AG04449 (cell line): ENCODE measurements at places on chromosomes 12 and 14.

DNA sequence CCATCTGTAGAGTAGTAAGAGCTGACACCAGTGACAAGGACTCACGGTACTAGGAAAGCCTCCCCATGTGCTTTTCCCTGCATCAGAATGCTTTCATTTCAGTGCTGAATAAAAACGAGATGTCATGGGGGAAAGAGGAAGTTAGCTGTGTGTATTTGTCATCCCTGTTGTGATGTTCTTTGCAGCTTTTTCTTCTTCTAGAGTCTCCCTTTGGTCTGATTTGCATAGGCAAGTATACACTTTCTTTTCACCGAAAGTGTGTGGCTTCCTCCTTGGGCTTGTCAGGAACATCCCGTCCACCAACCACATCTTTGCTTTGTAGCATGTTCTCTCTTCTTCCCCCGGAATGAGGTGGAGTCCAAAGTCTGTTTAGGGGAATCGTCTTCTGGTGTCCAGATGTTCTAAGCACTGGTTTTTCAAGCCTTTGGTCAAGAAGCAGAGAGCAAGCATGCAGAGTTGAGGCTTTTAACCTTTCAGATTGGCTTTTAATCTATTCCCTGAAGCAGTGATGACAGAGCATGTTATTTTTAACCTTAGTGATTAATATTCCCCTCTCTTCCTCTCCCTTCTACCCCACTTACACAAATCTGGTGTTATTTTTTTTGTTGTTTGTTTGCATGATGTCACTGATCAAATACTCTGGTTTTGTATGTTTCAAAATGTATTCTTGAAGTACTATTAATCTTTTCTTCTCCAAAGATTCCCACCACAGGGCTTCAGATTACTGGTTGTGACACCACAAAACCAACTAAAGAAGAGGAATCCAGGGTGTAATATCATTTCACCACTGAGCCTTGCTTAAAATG is 163.4 kb downstream of the SAMD4A start:
- peak; percentile 38 for DNase-seq

DNA sequence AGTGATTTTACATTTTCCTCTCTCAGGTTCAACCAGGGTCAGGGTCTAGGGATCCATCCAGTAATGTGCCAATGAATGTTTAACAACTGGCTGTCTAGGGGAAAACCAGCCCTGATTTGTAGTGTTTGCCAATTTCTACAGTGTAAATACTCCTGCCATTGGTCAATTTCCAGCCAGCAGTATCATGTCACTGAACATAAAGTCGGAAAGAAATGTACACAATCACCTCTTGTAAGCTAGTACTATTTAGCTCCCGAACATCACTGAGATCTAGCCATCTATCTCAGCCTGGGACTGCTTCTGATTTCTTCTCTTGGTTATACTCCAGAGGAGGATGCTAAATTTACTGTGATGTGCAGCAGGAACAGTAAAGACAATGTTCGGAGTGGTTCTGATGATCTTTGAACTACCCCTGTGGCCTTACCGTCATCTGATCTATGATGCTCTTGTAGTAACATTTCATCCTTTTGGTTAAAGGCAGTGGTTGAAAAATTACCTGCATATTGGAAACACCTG is 36.7 kb upstream of the EGLN3 start:
- no peak for DNase-seq

DNA sequence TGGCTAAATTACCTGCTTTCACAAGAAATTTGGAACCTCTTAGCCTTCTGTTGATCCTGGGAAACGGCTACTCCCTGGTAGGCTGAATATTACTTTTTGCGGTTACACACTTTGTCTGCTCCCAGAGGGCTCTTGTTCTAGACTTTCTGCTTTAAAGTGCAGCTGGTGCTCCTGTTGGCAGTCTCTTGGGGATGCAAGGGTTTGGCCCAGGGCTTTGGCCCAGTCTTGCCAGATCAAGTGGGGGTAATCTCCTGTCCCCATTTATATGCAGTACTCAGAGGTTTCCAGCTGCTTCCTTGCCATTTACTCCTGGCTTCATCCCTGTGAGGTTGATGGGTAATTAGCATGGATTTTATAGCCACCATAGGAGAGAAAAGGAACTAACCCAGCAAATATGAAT is 558.2 kb upstream of the MIS18BP1 start:
- no peak for DNase-seq

- no peak for DNase-seq
Measured at GRCh38 chr14:82837611-82838140, 1304.0 kb upstream of the SEL1L start.

DNA sequence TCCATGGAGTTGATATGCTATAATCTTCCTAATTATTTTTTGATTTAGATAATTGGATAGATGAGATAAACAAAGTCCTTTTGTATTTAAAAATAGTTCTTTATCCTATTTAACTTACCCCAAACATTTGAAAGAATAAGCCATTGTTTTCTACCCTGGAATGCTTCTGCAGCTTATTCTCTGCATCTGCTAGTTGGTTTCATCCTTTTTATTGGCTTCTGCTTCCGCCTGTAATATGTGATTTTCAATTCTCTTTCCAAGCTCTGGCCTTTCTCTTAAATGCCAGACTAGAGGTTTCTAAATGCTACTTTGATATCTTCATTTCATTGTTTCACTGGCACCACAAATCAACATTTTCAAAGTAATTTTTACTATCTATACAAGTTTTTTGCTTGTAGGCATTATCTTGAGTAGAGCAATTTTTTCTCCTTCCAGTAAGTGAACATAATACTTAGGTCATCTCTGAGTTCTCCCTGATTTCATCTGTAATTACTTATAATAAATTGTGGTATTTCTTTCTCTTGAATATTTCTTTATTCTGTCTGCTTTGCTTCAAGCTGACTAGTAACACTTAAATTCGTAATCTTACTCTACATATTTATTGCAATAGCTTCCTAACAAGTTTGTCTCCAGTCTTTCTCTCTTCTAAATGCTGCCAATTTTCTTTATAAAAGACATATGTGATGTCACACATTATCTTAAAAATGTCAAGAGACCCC is 958.4 kb downstream of the SLC6A15 start:
- DNase-seq = no peak

DNA sequence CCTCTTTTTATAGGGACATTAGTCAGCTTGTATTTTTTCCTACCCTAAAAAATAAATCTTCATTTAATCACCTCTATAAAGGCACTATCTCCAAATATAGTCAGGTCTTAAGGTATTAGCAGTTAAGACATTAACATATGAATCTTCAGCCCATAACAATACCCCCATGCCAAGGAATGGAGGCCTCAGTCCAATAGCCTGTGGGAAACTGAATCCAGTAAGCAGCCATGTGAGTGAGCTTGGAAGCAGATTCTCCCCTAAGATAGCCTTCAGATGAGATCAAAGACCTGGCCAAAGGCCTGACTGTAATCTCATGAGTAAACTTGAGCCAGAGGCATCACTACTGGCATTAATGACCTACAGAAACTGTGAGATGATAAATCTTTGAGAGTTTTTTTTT is 232.1 kb upstream of the SYT10 start:
- no peak for DNase-seq

GRCh38 chr12:113980054-113980453 is 13.9 kb upstream of the RBM19 start:
- no peak for DNase-seq

DNA sequence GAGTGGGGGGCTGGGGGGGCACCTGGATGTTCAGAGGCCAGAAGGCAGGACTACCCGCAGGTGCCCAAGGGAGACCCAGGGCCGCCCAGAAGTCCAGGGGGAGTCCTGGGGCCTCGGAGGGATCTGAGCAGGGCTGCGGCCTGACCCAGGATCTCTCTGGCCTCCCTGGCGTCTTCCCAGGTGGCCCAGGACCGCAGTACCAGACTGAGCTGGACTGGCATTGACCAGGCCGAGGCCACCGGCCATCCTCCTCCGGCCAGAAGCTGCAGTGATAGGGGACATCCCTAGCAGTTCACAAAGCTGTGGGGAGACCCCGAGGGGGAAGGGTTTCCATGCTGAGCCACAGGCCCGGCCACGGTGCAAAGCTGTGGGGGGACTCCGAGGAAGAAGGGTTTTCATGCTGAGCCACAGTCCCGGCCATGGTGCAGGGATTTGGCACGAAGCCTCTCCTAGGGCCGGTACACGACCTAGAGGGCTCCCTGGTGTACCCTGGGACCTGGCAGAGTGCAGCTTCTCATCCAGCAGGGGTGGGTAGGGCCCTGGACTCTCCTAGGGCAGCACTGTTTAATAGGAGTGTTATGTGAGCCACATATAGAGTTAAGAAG is 24.4 kb downstream of the FBRSL1 start:
- no peak for DNase-seq

GRCh38 chr12:3896356-3896755 is 23.2 kb upstream of the PARP11 start:
- no peak for DNase-seq

GRCh38 chr12:109099431-109100020 is 2.1 kb downstream of the UNG start:
- DNase-seq = no peak

- no peak for DNase-seq
Measured at GRCh38 chr12:58435647-58436046, 484.7 kb downstream of the LRIG3 start.

- DNase-seq = no peak
Measured at GRCh38 chr12:29103539-29103974, 45.5 kb upstream of the FAR2 start.

GRCh38 chr14:92568621-92569479 is 55.3 kb downstream of the RIN3 start:
- DNase-seq = no peak

DNA sequence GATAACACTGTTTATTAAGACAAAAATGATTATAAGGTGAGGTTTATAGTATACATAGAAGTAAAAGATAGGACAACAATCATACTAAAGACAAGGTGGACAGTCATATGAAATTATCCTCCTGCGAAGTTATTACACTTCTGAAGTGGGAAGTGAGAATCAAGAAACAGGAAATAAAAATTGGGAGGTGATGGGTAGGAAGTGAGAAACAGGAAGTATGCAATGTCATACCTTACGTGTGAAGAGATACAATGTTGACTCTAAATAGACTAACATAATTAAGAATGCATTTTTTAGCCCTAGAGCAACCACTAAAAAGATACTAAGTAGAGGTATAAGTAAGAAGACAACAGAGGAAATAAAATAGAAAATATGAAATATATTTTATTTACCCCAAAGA is 43.7 kb downstream of the GRIN2B start:
- no peak for DNase-seq

DNA sequence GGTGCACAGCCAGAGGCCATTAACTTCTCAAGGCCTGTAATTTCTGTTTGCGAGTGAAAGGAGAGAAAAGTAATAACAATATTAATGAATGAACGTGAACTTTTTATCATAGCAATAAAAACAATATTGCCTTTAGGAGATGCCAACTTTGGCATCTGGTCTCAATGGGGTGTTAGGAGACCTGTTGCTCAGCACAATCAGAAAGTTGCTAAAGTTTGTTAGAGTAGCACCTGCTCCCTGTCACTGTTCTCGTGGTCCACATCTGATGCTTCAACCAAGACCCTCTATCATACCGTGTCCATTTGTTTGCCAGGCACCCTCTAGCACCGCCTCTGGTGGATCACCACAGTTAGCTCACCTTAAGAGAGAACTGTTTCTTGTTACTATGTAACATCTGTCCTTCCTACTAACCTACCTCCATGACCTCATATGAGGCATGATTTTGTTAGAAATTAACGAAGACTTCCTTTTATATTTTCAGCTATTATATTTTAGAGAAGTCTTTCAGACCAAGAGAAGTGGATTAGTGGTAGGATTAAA is 12.5 kb upstream of the CLEC4E start:
- no peak for DNase-seq

DNA sequence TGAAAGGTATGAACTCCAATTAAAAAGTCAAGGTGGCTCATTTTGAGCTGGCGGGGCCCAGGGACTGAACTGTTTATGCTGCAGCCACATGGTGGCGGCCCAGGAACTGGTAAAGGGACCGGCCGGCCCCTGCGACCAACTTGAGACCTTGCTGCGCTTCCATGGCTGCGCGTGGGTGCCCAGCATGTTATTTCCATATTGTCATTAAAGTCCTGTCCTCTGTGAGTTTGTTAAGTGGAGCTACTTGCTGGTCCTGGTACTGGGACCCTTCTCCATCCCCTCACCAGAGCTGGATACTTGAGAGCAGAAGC is 62.3 kb downstream of the BEGAIN start:
- no peak for DNase-seq

DNA sequence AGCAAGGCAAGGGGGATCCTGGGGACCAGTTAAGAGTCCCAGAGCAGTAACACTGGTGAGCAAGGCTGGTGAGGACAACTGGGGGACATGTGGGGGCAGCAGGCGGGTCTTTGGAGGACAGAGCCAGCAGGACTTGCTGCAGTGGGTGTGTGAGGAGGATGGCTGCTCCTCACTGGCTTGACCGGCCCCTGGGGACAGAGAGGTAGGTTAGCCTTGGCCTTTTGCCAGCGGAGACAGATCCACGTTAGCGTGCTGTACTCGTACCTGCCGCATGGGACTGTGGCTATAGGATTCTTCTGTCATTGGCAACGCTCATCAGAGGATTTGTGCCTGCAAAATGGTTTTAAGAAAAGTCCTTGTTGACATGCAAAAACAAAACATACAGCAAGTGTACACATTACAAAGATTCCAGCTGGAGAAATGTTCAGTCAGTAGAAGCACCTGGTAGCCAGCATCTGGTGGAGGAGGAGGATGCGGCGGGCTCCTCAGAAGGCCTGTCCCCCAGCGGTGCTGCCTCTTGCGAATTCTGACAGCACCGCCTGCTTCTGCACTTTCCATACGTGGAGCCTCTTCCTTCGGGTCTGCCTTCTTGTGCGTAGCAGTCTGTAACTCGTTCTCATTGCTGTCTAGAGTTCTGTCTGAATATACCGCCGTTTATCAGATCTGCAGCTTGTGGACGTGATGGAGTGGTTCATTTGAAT is 91.3 kb downstream of the EP400 start:
- no peak for DNase-seq
